ENCODE measurements at places on chromosomes 12 and 14.

- no peak for DNase-seq
Measured at GRCh38 chr14:41403360-41403759, 203.3 kb upstream of the LRFN5 start.

DNA sequence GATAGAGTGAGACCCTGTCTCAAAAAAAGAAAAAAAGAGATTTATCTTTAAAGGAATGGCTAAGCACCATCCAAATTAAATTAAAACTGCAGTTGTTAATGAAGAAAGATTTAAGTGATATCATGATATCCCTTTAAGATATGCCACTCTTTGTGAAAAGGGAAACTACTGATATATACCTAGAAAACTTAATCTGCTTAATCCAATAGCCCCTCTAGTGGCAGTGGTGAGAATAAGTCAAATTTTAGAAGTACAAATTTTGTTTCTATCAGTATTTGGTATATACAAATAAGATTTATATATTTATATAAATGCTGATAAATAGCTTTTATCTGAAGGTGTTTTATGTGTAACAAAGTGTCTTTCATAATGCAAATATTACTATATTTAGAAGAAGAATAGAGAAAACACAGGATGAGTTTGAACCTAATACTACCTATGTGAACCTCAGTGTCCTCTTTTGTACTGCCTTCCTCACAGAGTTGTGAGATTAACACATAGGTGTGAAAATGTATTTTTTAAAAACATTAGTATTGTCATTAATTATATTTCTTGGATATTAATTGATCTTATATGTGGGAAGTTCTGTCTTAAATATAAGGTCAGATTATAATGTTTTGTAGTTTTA lies 51.4 kb upstream of the GARIN2 start:
- DNase-seq = no peak

DNA sequence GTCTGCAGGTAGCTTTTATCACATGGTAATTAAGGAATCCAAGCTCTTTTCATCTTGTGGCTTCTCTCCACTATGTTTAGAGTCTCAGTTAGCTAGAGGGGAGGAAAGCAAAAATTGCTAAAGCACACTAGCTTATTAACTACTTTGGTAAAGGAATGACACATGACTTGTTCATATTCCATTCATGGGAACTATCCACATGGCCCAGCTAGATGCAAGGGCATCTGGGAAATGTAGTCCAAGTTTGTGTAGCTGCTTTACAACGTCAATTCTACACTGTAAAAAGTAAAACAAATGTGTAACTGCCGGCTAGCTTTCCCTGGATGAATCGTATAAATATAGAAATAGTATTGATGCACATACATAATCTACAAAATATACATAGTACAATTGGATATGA lies 244.5 kb upstream of the LRFN5 start:
- DNase-seq = no peak

DNA sequence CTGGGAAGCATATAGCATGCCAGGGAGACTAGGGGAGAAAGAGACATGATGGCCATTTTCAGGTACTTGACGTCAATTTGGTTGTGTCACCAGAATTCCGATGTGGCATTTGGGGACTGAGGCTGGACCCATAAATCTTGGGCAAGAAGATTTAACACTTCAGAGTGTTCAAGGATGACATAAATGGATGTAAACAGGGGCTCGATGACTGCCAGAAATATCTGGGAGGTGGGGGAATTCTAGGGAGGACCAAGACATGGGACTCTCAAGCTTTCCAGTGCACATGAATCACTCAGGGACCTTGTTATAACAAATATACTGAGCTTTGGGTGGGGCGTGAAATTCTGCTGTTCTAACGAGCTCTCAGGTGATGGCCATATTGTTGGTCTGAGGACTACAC lies 17.8 kb downstream of the HAL start:
- DNase-seq = peak; percentile 54

DNA sequence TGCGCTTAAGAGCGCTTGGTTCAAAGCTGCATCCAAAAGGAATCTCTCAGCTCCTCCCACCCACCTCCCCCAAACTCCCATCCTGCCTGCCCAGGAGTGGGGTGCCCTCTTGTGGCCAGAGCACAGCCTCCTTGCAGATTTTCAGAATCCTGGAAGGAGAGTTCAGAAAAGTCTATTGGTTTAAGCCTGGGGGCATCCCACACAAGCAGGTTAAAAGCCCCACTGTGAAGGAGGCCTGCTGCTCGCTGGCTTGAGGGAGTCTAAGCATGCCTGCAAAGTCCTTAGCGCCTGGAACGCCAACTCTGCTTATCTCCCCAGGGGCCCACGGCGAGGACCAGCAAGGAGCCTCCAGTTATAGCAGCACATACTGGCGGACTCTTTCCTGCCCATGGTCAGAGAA lies 297.1 kb downstream of the KSR2 start:
- no peak for DNase-seq

- no peak for DNase-seq
Measured at GRCh38 chr12:65938807-65939206, 114.5 kb downstream of the HMGA2 start.

DNA sequence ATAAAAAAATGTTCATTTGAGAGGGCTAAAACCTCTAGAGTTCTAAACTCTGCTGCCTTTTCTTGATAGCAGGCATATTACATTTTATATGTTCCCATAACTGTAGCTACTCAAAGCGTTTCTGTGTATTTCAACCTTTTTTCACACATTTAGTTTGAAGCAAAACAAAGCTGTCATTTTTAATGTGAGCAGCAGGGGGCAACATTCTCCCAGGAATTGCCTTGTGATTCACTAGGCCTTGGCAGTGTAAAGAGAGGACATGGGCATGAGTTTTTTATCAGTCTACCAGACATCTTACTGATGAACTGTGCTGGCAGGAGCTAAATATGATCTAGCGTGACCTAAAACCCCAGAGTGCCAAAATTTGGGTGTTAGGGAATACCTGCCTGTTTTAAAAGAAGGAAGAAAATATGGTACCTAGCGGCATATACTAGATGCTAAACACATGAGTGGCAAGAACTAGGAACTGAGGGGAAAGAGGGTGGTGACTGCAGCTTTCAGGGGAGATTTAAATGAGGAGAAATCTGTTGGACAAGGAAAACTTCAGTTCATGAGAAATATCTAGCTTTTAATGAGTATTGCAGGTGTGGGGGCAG lies 65.3 kb downstream of the IFT43 start:
- DNase-seq = no peak

DNA sequence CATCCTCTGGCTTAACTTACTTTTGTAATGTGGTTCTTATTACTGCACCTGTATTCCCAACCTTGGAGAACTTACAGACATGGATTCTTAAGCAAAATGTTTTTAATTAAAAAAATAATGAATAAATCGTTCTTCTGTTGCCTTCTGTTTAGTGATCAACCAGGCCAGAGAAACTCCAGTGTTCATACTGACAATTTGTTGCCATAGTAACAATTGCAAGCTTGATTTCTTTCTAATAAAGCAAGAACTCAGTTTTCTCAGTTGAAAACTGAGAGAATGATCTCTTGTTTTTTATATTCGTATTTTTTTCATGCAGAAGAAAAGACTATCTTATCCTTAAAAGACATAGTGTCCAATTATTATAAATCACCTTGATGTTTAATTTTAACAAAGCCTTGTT lies 106.5 kb upstream of the LMNTD1 start:
- no peak for DNase-seq

All from vagina (tissue), 2 donors.